CD4-positive, alpha-beta T cell treated with Interleukin-2 at 100 ng/mL for 4 hours (primary cell): ENCODE measurements at places on chromosomes 13 and 19.

- peak; percentile 56 for DNase-seq
Observed at GRCh38 chr19:46515879-46516350, 20.2 kb upstream of the PNMA8B start.

- no peak for DNase-seq
Observed at GRCh38 chr13:80001510-80001842, 339.4 kb downstream of the SPRY2 start.

DNA sequence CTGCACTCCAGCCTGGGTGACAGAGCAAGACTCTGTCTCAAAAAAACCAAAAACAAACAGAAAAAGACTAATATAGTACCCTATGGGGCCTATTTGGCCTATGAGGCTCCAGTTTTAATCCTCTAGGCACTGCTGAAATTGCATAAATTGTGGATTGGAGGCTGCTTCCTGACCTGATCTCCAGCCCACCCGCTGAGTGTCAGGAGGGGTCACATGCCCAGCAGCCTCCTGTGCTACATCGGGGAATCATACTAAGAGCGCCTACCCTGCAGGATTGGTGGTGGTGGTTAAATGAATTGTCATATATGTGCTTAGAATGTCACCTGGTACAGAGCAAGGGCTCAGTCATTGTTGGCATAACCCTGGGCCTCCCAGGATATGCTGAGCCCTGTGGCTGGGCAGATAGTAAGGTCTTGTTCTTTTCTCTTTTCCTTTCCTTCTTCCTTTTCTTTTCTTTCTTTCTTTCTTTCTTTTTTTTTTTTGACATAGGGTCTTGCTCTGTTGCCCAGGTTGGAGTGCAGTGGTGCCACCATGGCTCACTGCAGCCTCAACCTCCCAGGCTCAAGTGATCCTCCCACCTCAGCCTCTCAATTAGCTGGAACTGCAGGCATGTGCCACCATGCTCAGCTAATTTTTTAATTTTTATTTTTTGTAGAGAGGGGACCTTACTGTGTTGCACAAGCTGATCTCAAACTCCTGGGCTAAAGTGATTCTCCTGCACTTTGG is 31.3 kb downstream of the LTBP4 start:
- no peak for DNase-seq

- DNase-seq: peak; percentile 78
Observed at GRCh38 chr19:16062789-16063188, 13.5 kb upstream of the TPM4 start.

GRCh38 chr19:45653634-45654033 is 14.4 kb upstream of the GIPR start:
- DNase-seq: no peak

GRCh38 chr13:59126474-59126873 is 1037.3 kb downstream of the DIAPH3 start:
- DNase-seq: no peak

GRCh38 chr19:41612483-41612882 is 14.4 kb downstream of the CEACAM4 start:
- no peak for DNase-seq

GRCh38 chr13:48731957-48732569 is 78.3 kb downstream of the CYSLTR2 start:
- DNase-seq: peak; percentile 65

DNA sequence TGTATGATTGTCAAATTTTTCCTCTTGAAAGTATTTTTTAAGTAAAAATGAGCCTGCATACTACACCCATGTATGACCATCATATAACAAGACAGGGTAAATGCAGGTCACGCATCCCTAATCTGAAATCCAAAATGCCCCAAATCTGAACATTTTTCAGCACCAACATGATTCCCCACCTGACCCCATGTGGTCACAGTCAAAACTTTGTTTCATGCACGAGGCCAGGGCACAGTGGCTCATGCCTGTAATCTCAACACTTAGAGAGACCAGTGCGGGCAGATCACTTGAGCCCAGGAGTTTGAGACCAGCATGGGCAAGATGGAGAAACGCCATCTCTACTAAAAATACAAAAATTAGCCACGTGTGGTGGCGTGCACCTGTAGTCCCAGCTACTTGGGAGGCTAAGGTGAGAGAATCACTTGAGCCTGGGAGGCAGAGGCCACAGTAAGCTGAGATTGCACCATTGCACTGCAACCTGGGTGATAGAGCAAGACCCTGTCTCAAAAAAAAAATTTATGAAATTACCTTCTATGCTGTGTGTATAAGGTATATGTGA is 63.7 kb upstream of the NPAS1 start:
- no peak for DNase-seq

DNA sequence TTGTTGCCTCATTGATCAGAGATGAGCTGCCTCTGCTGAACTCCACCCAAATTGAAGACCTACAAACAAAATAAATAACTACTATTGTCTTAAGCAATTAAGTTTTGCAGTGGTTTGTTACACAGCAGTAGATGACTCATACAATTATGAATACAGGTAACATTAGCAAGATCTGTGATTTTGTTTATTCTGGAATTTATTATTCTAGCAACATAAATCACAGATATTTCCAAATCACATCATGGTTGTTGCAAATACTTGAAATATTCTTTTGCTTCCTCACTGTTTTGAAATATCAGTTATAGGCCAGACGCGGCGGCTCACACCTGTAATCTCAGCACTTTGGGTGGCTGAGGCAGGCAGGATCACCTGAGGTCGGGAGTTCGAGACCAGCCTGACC is 13.1 kb upstream of the LMTK3 start:
- DNase-seq: no peak

DNA sequence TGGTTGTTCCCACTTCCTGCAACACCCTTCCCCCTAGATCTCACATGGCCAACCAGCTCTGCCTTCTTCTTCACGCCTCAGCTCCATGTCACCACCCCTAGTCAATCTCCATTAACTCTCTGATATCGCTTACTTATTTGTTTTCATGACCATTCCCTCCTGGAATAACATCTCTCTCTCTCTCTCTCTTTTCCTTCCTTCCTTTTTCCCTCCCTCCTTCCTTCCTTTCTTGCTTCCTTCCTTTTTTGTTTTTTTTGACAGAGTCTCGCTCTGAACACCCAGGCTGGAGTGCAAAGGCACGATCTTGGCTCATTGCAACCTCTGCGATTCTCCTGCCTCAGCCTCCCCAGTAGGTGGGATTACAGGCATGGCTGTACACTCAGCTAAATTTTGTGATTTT is 44.9 kb upstream of the ADGRL1 start:
- no peak for DNase-seq

- no peak for DNase-seq
Observed at GRCh38 chr19:8336660-8337059, 6.4 kb downstream of the KANK3 start.

DNA sequence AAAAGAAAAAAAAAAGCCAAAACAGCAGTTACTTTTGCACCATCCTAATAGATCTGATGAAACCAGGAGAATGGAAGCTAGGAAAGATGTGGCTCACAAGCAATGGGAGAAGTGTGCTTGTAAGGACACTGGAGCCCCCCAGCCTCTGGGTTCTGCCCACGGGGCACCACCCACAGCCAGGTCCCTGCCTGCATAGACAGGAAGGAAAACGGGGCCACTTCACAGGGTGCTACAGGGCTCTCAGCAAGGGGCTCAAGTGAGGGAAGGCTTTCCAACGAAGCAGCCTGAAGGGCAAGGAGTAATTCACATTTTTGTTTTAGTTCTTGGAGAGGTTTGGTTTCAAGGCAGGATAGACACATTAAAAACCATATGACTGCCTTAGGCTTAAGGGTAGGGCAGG is 42.7 kb downstream of the BRD4 start:
- DNase-seq: no peak

DNA sequence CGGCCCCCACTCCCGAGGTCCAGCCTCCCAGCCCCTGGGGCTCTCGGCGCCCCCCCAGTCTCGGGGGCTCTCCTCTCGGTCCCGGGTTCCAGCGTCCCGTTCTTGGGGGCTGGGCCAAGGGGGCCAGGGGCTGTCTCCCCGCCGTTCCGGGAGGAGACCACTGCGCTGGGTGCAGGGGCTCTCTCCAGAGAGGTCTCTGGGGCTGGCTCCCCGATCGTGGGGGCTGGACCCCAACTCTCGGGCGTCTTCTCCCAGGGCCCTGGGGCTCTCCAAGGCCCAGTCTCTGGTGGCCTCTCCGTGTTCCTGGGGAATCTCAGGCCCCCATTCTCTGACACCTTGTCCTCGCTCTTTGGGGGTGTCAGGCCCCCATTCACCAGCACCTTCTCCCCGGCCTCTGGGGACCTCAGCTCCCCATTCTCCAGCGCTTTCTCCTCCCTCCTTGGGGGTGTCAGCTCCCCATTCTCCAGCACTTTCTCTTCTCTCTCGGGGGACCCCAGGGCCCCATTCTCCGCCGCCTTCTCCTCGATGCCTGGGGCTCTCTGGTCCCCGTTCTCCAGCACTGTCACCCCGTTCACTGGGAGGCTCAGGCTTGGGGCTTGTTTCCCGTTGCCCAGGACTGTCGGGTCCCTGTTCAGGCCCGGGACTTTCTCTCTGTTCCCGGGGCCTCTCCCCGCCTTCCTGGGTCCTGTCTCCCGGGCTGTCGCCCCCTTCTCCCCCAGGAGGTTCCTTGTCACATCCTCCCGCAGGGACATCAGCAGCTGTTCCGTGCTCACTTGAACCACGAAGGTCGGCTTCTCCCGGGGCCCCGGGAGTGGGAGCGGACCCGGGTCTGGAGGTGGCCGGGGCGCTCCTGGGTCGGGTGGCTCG is 13.7 kb downstream of the LMTK3 start:
- no peak for DNase-seq

DNA sequence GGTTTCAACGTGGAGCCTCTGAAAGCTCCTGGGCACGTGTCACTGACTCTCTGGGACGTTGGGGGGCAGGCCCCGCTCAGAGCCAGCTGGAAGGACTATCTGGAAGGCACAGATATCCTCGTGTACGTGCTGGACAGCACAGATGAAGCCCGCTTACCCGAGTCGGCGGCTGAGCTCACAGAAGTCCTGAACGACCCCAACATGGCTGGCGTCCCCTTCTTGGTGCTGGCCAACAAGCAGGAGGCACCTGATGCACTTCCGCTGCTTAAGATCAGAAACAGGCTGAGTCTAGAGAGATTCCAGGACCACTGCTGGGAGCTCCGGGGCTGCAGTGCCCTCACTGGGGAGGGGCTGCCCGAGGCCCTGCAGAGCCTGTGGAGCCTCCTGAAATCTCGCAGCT is 2.3 kb downstream of the ARL11 start:
- no peak for DNase-seq

DNA sequence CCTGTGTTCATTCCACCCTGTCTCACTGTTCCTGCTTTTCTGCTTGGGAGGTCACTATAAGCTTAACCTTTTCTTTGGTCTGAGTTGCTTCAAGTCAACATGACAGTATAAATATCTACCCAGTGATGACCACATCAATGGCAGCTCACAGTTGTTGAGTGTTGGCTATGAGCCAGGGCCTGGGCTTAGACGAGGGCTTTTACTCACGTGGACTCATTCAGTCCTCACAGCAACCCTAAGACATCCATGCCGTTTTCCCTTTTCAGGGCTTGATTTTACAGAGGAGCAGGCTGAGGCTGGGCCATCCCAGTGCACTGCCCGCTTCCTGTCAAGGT is 10.2 kb upstream of the CCDC97 start:
- DNase-seq: peak; percentile 74

GRCh38 chr19:23312515-23312914 is 62.3 kb upstream of the ZNF724 start:
- DNase-seq: no peak

- peak; percentile 13 for DNase-seq
Observed at GRCh38 chr19:16216744-16217670, 19.3 kb downstream of the AP1M1 start.

GRCh38 chr13:22837980-22838647 is 342.7 kb upstream of the SGCG start:
- DNase-seq: no peak

DNA sequence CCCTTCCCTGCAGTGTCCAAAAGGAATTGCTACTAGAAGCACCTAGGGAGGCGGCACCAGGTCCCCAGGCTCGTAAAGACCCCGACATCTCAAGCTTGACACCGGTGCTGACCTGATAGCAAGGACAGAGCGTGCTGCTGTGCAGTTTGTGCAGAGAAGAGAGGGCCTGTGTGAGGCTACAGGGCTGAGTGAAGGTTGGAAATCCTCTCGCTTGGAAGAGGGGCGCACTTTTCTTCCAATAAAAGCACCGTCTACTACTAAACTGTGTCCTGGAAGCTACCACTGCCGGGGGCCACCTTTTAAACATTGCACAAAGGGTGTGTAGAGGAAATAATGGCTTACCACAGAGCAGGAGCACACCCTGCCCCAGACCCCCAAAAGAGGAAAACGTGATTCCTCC is 11.0 kb downstream of the TMEM272 start:
- no peak for DNase-seq

- no peak for DNase-seq
Observed at GRCh38 chr13:97328222-97328790, 105.7 kb upstream of the RAP2A start.

DNA sequence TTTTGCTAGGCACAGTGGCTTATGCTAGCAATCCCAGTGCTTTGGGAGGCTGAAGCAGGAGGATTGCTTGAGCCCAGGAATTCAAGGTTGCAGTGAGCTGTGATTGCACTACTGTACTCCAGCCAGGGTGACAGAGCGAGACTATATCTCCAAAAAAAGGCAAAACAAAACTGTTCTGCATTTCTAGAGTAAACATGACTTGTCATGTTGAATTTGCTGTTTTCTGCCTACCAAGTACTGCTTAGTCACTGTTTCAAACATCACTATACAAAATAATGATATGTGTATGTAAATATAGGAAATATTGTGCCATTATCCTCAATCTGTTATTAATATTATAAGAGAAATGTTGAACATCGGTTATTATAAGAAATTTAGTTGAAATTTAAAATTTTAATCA is 9.2 kb downstream of the RFC3 start:
- no peak for DNase-seq

DNA sequence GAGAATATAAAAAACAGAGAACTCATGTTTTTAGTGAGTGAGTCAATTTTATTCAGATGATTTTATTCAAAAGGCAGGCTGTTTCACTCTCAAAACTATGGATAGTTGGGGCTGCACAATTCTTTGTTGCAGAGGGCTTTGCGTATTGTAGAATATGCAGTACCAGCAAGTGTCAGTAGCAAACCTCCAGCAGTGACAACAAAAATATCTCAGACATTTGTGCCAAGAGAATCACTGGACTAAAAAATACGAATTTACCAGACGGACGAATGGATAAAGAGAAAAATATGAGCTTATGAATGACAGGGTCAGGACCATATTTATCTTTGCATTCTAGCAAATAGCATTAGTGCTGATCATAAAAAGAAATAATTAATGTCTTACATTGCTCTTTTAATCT is 359.1 kb downstream of the FGF14 start:
- DNase-seq: no peak

DNA sequence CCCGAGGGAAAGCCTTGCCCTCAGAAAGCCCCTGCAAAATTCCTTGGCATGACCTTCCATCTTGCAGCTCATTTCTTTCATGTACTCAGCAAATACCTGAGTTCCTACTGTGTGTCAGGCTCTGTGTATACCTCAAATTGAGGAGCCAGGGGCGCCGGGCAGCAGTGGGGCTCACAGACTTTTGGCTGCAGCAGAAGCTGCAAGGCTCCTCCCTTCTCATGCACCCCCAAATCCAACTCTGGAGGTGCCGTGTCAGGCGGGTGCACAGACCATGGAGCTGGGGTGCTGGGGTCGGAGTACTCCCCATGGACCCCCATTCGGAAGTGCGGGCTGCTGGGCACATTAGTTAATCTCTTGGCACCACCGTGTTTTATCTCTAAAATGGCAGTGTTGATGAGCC is 72.3 kb downstream of the COL4A2 start:
- DNase-seq: no peak

GRCh38 chr19:1315470-1316166 is 29.9 kb downstream of the EFNA2 start:
- DNase-seq: no peak
